ENCODE measurements at places on chromosomes 12 and 14.

DNA sequence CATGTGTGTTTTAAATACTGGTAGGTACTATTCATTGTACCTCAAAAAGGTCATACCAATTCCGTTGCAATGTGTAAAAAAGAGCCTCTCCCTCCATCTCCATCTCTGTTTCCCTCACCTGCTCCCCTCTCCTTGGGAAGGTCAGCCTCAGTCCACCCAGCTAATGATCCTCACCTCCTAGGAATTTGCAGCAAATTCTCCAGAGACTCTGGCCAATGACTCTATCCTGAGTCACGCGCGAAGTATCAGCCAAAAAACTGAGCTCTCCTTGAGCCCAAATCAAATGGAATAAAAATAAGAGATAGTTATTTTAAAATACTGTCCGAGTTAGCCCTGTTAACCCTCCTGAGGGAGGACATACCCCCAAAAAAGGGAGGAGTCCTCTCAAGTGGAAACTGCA is 148.4 kb downstream of the DPF3 start:
- DNase-seq: no peak

GRCh38 chr14:101458741-101459550 is 102.3 kb upstream of the DIO3 start:
- no peak for DNase-seq

DNA sequence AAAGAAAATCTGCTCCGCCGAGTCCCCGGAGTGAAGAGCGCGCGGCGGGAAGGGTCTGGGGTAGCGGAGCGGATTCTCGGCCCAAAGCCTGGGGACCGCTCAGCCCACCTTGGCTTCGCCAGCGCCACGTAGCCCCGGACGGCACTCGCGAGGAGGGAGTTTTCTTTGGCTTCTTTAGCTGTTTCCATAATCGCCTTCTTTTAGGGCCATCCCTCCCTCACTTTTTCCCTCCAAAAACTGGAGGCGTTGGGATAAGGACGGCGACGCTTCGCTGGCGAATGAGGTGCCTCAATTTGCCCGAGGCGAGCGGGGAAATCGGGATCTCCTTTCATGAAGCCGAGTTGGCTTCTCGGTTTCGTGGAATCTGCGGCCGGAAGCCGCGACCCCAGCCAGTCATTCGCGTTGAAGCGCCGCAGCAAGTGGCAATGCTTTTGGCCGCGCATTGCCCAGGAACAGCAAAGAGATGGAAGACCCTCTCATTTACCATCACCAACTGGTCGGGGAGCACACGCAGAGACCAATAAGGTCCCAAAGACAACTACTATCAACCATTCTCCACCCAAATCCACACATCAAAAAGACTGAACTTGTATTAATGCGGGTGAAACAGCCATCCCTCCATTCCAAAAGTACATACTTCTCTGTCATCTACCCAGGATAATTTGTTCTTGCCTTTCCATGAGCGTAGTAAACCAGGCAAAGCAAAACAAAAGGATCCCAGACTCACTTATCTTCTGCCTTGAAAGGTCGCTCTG is 8.4 kb upstream of the SIX1 start:
- DNase-seq: no peak

- no peak for DNase-seq
Measured at GRCh38 chr14:102573591-102574046, 18.8 kb upstream of the RCOR1 start.

DNA sequence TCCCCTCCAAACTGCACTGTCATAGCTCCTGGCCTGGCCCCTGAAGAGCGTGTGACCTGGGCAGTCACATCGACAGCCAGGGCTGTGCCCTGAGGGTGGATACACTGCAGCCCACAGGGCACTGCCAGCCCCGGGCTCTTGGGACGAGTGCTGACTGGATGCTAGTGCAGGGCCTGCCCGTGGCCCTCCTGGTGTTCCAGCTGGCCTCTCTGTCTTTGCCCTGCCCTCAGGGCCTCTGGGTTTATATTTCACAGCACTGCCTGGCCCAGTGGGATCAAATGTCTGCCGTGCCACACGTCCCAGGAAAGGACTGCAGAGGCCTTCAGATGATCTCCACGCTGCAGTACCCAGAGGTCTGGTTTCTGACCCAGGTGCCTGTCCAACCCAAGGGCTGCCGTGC is 10.1 kb upstream of the CCDC197 start:
- DNase-seq: no peak

DNA sequence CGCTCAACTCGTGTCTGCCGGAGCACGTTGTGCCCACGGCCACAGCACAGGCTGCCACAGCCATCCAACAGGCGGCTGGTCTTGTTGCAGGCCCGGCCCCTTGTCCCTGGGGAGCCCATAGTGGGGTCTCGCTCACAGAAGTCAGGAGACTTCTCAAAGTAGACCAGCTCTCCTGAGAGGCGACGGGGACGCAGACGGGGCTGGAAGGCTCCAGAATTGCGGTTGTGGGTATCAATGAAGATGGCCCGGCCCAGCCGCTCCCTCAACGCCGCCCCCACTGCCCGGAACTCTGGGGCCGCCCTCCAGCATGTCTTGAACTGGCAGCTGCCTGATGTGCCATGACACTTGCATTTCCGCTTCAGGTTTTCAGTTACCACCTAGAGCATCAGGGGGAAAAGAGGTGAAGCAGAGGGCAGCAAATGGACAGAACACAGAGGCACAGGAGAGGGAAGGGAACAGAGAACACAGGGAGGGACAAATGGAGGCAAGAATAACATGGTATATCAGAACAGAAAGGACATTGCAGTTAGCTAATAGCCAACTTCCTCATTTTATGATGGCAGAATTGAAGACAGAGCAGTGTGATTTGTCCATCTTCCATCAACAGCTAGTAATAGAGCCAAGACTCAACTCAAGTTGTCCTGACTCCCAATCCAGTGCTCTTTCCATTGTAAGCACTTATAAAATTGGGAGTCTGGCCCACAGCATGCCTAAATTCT is 5.2 kb downstream of the WNT10B start:
- DNase-seq: no peak

DNA sequence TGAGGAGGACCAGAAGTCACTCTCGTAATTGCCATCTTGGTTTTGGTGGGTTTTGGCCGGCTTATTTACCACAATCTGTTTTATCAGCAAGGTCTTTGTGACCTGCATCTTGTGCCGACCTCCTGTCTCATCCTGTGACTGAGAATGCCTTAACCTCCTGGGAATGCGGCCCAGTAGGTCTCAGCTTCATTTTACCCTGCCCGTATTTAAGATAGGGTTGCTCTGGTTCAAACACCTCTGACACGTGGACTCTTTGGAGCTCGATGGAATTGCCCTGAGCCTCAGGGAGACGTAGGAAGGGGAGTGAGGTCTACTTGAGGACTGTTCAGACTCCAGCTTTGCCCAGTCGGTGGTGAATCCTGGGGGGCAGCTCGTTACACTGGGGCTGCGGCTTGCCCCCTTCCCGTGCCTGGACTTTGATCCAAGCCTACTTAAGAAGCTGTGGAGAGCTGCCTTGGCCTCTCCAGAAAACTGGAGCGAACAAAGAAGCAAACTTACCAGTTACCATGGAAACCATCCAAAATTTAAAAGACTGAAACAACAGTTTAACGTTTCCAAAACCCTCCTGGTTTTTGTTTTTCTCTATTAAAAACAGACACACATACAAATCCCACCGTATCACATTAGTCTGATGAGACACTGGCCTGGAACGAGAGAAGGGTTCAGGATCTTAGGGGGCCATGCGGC is 28.0 kb downstream of the CALM1 start:
- DNase-seq: no peak

DNA sequence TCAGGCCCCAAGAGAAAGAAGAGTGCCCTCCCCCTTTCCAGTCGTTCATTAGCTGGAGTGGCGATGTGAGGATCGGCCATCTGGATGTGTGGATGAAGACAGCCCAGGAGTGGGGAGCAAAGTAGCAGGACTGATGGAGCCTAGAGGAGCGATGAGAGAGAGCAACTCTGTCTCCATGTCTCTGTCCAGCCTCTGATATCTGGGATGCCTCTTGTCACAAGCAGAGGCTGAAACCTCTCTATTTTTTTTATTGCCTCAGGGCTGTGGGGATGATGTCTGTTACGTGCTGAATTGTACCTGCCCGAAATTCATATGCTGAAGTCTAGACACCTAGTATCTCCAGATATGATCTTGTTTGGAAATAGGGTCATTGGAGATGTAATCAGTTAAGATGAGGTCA is 2.7 kb downstream of the SERPINA11 start:
- DNase-seq: no peak

DNA sequence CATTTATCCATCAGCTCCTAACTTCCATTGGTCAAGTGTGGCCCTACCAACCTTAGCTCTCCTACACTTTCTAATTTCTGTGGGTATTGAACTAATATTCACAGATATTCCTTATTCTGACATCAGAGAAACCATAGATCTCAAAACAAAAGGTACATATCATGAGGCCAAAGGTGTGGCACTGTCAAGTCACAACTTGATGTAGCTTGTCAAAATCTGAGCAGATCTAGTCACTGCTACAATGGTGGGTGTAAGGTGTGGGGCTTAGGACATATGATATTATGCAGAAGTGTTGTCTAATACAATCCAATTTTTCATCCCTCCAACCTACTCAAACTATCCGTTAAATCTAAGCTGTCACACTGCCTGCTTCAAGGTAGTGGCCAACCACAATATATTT is 114.0 kb upstream of the FAR2 start:
- DNase-seq: no peak

- no peak for DNase-seq
Measured at GRCh38 chr14:103641161-103641560, 12.2 kb downstream of the KLC1 start.

GRCh38 chr12:39426636-39427240 is 16.2 kb downstream of the KIF21A start:
- DNase-seq: no peak

- no peak for DNase-seq
Measured at GRCh38 chr14:102479777-102480176, 29.8 kb downstream of the ANKRD9 start.

- no peak for DNase-seq
Measured at GRCh38 chr14:69820991-69821390, 23.9 kb upstream of the SLC10A1 start.

DNA sequence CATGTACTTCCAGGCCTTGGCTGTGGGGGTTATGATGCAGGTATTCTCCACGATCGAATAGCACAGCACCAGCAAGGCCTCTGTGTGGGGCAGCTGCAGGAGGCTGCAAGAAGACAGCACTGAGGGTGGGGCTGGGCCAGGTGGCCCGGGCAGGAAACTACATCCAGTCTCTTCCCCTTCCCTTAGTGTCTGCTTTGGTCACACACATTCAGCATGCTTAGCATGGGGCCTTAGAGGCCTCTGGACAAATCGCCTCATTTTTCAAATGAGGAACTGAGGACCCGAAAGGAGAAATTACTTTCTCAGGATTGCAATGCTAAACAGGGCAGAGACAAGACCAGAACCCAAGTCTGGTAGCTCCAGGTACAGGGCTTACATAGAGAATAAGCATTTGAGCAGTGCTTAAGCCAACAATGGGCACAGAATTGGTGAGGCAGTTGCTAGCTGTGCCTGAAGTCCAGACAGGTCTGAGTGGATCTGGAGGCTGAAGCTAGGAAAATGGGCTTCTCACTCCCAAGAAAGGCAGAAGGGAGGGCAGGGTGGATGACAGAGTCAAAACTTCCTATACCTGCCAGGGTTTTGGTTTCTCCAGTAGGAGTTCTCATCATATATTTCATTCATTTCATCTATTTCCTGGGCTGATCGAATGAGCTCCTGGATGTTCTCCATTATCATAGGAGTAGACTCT is 3.5 kb downstream of the ACRBP start:
- DNase-seq: no peak

DNA sequence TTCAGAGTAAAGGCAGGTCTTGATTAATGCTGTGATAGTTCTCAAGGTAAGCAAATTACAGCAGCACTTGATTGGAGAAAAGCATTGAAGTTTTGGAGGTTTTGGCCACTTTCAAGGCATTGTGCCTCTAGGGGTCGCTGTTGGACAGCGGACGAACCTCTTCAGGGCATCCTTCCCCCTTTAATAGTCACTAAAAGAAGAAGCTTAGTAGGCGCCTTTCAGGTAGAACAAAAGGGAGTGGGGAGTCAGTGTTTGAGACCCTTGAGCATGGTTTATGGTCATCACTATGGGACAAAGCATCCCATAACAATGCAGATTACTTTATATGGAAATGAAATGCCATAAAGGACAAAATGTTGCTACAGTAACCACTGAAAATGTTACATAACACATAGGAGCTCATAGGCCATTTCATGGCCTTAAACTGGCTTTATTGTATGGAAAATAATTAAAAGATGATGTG is 199.5 kb upstream of the DCN start:
- peak; percentile 78 for DNase-seq

DNA sequence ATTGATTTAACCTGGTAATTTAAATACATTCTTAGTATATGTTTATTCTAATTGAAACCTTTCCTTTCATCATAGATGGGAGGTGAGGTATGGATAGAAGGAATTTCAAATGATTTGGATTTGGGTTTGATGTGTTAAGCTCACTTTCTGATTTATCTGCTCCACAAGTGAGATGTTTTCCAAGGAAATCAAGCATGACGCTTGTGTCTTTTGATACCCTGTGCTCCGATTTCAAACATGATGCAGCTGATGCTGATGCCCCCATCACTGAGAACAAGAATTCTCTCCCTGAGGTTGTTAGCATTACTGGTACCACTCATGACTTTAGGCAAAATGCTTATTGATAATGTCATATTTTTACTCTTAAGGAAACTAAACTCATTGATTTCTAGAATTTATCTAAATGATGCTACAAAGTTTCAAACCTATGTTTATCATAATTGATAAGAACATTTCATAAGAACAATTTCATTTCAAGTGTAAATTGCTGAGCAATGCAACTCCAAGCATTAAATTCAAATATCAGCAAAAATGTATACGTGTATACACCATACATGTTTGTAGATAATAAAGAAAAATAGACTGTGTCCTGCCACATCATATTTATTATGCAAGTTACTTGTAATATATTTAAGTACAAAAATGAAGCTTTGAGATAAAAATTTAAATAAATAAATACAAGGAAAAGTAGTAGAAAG is 75.5 kb upstream of the LRIG3 start:
- DNase-seq: no peak

DNA sequence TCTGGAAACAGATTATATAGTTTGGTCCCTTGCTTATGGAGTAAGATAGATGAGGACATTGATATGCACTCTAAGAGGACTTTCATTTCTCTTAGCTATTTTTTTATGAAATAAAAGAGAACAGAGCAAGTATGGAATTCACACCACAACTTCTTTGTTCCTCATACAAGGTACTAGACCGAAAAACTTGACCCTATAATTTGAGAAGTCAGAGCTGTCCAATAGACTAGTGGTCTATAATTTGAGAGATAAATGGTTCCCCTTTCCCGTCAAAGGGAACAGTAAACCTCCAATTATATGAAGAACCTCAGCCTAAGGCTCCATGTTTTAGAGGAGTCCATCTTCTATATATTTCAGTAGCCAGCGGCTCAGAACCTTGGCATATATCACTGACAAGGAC is 58.5 kb upstream of the HIF1A start:
- DNase-seq: no peak

Measured in stimulated activated CD4-positive, alpha-beta T cell treated with anti-CD3 and anti-CD28 coated beads, Interleukin-1b, Interleukin-23, amount 100 ng/mL, for 4 hours (primary cell).